ENCODE measurements at places on chromosomes 3 and 15. TPM values are rescaled to one million over a fixed set of nuclear protein-coding genes. Genes with fewer than 3 reads are reported as not detected.

DNA sequence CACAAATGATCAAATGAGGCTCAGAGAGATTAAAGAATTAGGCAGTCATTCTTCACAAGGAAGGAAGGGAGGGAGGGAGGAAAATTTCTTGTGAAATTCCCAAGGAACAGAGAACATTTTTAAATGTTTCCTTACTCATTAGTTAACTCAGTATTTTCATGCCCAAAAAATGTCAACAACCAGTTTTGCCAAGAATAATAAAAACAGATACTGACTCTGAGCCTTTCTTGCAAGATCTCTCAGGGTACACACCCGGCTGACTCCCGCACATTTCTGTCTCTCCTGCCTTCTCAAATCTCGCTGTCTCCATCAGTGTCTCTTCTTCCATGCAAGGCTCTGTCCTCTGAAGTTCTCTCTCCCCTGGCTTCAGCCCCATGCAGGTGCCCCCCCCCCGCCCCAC, 265.9 kb downstream of the TJP1 start:
- no peak for DNase-seq

DNA sequence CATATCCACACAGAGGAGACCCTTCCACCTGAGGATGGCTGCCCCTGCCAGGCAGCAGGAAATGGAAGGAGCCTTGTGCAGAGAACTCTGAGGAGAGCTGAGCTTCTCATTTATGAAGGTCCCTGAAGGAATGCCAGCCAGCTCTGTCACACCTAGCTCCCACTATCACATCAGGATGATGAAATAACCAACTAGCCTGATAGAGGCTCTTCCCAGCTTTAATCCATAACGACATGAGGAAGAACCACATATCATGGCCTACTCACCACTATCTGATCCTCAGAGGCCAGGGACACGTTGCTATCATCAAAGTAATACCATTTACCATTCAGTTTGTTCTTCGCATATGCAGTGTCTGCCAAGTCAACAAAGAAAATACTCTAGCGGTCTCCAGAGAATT, 1.5 kb upstream of the C3orf62 start:
- DNase-seq = no peak

DNA sequence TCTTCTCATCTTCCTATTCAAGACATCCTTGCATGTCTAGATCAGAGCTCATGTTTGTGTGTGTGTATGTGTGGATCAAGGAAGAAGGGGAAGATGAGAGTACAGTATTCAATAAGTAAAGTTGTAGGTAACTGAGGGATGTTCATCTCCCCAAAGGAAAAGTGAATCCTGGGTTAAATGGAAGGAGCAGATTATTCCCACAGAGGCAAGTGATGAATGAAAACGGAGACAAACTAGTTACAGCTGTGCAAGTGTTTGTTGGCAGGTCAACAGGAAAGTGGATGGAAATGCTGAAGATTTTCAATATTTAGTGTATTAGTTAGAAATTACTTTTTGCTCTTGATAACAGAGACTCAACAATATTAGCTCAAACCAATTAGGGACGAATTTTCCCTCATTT, 84.2 kb upstream of the PDZRN3 start:
- no peak for DNase-seq

- DNase-seq = no peak
These were observed 290.3 kb upstream of the ONECUT1 start for GRCh38 chr15:53080484-53080883.

Gene RUVBL1
- total RNA-seq = 154 TPM

Data from Daoy (cell line).